Stimulated activated CD4-positive, alpha-beta T cell treated with anti-CD3 and anti-CD28 coated beads, Interleukin-2, amount 100 ng/mL, for 48 hours (primary cell): ENCODE measurements at places on chromosomes 1 and 21.

- DNase-seq = no peak
Measured at GRCh38 chr1:17233675-17234320, 15.1 kb upstream of the PADI3 start.

DNA sequence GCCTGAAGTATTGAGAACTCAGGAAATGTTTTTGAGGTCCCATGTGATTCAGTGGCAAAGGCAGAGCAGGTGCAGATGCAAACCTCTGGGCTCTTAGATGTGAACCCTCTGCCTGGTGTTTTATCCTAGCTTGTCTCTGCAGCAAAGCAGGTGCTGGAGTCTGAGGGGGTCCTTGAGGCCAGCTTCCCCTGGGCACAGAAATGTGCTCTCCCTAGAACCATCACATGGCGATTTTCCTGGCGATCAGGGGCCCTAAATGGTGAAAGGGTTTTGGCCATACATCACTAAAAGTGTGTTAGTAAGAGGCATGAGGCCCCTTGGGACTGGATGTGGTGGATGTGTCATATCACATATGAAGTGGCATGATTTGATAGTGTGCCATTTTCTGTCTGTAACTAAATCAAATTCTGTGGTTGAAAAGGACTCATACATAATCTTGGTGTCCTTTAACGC is 144.8 kb downstream of the ST6GALNAC3 start:
- DNase-seq = no peak

GRCh38 chr1:19087737-19088594 is 122.1 kb downstream of the UBR4 start:
- no peak for DNase-seq

DNA sequence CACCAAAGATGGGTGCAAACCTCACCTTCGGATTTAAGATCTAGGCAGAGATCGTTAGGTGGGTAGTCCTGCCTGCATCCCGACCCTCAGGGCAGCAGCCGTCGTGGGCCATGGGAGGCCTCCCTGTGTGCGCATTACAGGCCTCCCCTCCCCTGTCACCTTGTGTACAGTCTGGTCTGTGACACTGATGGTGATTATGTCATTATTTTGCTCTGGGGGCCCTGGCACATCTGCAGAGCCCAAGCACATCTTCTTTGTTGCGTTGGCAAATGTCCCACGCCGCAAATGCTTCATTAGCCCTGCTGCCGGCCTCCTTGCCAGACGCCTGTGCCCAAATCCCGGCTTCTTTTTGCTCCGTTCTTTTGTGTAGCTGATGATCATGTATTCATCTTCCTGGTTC is 31.7 kb downstream of the PROX1 start:
- no peak for DNase-seq

DNA sequence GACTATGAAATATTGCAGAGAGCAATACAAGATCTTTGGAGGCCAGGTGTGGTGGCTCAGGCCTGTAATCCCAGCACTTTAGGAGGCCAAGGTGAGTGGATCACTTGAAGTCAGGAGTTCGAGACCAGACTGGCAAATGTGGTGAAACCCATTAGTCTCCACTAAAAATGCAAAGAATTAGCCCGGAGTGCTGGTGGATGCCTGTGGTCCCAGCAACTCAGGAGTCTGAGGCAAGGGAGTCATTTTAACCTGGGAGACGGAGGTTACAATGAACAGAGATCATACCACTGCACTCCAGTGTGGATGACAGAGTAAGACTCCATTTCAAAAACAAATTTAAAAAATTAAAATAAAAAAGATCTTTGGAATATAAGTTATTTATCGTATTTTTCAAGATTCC is 76.6 kb downstream of the PRKAB2 start:
- no peak for DNase-seq

- no peak for DNase-seq
Measured at GRCh38 chr1:62601457-62601856, 4.1 kb downstream of the ANGPTL3 start.

GRCh38 chr1:188023206-188023605 is 1194.5 kb downstream of the PLA2G4A start:
- no peak for DNase-seq
